ENCODE measurements at places on chromosomes 11 and 22.
A peak's percentile ranks its signal among the peaks of the same experiment; 100 is the strongest.

- no peak for DNase-seq
Measured at GRCh38 chr22:38350444-38351359, 33.5 kb upstream of the CSNK1E start.

- DNase-seq = no peak
Measured at GRCh38 chr11:32316858-32317642, 118.3 kb downstream of the WT1 start.

DNA sequence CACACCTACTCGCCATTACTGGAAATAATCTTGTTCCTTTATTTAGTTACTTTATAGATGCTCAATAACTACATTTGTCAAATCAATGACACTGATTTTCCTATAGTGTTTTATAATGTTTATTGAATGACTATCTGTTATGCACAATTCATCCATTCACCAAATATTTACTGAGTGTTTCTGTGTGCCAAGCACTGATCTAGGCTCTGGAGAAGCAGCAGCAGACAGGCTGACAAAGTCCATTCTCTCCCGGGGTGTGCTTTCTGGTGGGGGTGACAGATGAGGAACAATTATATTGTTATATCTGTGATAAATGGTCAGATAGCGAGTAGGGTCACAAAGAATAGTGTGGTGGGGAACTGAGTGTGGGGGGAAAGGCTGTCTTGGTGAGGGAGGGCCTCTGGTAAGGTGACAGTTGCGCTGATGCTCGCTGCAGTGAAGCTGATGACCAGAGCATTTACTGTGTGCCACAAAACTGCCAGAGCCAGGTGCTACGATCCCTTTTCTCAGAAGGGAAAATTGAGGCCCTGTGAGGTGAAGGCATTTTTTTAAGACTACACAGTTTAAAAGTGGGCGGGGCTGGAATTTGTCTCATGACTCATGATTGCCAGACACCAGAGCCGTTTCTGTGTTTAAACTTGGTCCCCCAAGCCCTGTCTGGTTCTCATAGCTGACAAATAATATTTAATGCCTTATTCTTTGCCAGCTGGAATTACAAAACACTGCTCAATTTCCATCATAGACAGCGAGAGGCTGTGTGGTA, 10.2 kb downstream of the PACS1 start:
- peak; percentile 51 for DNase-seq

DNA sequence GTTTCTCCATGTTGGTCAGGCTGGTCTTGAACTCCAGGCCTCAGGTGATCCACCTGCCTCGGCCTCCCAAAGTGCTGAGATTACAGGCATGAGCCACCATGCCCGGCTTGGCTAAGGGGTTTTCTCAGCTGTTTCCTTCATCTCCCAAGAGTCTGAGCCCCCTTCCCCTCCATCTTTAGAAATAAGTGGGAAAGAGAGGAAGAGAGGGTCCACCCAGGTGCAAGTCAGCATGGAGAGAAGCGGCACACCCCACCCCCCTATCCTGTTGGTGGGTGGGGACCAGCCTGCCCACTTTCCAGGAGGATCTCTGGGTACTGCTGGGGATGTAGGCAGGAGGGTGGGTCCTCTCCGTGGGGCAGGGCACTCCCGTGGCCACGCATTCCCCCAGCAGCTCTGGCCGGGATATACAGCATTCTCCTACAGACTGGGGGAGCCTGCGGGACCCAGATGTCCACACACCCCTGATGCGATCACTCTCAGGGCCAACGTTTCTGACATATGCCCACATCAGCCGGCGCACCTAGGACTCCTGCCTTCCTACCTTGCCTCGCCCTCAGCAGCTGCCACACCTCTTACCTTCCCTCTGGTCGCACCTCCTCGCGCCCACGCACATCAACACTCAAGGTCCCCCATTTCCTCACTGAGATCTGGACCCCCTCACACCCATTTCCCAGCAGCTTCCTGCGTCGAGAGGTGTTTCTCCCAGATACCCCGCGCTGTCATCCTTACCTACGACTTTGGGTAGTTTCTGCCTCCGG, 8.9 kb downstream of the SCARF2 start:
- DNase-seq = no peak

DNA sequence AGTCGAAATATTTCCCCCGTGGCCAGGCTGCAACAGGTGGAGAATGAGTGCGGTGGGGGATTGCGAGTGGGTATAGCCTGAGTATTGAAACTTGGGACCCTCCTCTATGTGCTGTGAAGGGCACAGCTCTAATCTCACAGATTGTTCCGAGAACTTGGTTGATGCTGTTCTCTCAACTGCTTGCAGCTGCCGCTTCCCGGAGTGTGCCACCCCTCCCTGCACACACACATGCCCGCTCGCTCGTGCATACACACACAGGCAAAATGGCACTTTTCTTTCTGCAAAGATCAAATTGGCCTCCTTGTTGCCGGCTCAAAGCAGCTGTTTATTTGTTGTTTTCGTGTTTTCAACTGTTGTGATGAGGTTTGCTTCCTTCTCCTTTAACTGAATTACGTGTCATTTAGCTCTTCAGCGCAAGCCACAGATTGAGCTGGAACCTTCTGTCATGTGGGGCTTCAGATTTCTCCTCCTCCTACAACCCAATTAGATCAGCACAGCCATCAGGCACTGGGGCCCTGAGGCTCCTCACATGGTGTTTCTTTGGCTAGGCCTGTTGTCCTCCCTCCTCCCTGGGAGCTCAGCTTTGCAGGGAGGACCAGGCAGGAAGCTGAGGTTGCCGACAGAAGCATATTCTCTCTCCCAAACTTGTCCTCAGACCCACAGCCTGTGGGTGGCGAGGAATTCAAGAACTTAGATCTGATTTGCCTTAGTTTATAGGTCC, 13.9 kb upstream of the B3GAT1 start:
- DNase-seq = no peak

GRCh38 chr11:48384670-48385069, 18.4 kb upstream of the OR4C5 start:
- no peak for DNase-seq

- DNase-seq = no peak
Measured at GRCh38 chr11:118015385-118015841, 29.2 kb downstream of the IL10RA start.

GRCh38 chr11:35131886-35132285, 7.1 kb upstream of the CD44 start:
- DNase-seq = no peak

- DNase-seq = no peak
Measured at GRCh38 chr11:75084883-75085282, 11.8 kb downstream of the OR2AT4 start.

DNA sequence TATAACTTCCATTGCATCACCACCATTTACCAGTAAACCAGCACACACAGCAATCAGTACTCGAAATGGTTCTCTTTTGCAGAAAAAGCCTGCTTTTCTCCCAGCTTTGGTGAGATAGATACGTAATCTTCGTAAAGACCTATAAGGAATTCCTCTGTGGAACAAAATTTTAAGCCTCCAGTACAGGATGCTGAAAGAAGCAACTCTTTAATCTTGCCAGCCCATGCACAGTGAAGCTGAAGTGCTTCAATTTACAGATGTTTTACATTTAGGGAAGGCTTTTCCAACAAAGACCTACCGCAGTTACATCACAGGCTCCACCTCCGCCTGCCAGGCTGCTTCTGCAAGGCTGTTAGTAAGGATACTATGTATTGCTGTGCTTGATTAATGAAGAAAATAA, 1.9 kb downstream of the ELMOD1 start:
- DNase-seq = no peak

GRCh38 chr22:20899827-20900423, 17.3 kb upstream of the CRKL start:
- DNase-seq = no peak

- DNase-seq = no peak
Measured at GRCh38 chr11:117475716-117476530, 148.3 kb downstream of the CEP164 start.

DNA sequence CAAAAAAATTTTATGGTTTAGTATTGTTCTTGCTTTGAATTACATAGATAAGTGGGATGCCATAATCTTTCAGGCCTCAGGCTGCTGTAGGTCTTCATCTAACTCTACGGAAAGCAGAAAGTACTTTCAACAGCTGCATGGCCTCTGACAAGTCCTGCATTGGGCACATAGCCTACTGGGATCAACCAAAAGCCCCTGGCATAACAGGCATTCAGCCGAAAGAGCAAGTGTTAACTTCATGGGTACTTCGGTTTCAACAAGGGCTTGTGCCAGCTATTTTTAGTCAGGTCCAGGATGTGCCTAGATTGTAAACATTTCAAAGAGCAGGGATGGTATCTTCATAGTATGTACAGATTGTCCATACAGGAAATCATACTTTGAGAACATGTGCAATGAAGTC, 3.1 kb downstream of the SLN start:
- no peak for DNase-seq

GRCh38 chr22:47928631-47929030, 1166.2 kb downstream of the TBC1D22A start:
- no peak for DNase-seq

GRCh38 chr11:45171550-45171949, 25.1 kb downstream of the PRDM11 start:
- no peak for DNase-seq

GRCh38 chr11:70456921-70457532, 58.7 kb downstream of the CTTN start:
- DNase-seq = no peak

Data from activated CD8-positive, alpha-beta memory T cell treated with anti-CD3 and anti-CD28 coated beads for 1 hour (primary cell).